T47D (cell line): ENCODE measurements at places on chromosomes 7 and 10.

DNA sequence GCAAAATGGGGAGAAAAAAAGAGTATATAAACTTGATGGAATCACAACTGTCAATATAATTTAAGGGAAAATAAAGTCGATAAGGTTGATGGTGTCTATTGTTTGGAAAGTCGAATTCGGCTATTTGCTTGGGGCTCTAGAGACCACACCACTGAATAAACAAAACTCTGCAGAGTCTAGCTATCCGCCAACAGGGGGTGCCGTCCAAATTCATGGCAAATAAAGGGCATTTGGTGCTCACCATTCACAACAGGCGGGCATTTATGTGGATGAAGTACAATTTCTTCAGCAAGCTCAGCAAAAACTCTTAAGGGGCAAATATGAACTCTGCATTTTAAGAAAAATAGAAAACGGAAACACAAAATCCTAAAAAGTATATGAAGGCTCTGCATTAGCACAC, 23.3 kb downstream of the CD36 start:
- no peak for DNase-seq

DNA sequence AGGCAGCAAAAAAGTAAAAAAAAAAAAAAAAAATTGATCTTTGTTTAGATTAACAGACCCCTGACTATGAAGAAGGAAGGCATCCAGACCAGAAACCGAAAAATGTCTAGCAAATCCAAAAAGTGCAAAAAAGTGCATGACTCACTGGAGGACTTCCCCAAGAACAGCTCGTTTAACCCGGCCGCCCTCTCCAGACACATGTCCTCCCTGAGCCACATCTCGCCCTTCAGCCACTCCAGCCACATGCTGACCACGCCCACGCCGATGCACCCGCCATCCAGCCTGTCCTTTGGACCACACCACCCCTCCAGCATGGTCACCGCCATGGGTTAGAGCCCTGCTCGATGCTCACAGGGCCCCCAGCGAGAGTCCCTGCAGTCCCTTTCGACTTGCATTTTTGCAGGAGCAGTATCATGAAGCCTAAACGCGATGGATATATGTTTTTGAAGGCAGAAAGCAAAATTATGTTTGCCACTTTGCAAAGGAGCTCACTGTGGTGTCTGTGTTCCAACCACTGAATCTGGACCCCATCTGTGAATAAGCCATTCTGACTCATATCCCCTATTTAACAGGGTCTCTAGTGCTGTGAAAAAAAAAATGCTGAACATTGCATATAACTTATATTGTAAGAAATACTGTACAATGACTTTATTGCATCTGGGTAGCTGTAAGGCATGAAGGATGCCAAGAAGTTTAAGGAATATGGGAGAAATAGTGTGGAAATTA, 19.4 kb downstream of the GATA3 start:
- DNase-seq, result peak; percentile 61

DNA sequence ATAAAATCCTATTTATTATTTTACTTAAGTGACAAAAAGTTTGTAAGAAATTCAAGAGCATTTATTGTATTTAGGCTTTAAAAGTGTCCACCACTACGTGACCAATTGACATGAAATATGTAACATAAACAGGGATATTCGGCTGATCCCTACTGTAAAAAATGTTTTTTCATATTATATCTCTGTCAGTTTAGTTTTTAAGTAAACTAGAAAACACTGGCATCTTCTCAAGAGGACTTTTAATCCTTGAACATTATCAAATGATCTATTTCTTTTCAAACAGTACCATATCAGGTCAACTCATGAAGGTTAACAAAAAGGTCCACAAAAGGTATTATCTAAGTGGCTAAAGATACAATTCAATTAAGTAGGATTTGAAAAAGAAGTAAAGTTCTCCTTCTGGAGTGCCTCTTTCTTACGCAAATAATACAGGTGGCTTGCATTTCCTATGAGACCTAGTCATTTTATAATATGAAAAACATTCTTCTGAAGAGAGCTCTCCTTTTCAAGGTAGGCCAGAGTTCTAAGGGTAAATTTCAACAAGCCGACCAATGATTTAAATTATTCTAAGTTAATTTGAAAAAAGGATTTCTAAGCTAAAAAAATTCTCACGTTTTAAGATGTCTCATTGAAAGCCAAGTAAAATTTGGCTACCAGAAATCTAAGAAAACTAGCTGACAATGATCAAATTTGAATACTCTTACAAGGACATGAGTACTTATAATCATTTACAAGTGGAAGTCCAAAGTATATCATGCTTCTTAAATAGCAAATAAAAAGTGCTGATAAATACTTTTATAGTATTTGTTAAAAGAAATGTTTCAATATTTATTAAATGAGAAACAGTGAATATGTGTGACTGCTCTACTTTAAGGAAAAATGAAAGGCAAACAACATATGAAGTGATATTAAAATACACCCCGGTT, 133.5 kb downstream of the NRBF2 start:
- DNase-seq, result no peak

- no peak for DNase-seq
Measured at GRCh38 chr10:121751191-121751760, 153.0 kb upstream of the FGFR2 start.

DNA sequence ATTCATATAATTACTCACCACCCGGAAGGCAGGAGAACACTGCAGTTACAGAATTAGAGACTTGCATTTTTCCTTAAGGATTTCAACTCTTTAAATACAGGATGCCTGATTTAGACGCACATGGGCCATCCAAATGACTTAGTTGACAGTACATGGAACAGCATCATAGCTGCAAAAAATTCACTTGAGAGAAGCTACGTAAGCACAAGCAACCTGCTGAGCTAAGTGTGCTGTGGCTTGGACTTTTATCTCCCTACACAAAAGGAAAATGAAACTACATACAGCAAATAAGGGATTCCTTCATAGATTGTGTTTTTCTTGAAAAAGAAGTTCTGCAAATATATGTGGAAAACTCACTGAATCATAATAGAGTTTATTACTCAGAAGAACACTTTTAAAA, 152.6 kb downstream of the POU6F2 start:
- no peak for DNase-seq

GRCh38 chr7:138313829-138314178, 146.3 kb upstream of the TRIM24 start:
- DNase-seq, result no peak

DNA sequence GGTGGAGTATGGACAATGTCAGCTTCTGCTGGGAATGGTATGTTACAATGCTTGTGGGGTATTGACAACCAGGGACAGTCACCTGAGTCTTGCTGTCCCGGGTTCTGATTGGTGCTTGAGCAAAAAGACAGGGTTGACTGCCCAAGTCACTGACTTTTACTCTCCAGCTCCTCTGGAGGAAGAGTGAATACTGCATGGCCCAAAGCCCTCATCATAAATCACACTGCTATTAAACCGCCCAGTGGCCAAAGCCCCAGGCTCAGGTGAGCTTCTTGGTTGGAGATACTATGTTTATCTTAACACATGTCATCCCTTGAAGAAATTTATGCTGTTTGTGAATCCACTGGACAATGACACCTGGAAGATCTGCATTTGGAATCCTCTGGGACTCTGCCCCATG, 90.0 kb upstream of the IGFBP3 start:
- no peak for DNase-seq

- no peak for DNase-seq
Measured at GRCh38 chr7:47313564-47313963, 268.3 kb downstream of the TNS3 start.

DNA sequence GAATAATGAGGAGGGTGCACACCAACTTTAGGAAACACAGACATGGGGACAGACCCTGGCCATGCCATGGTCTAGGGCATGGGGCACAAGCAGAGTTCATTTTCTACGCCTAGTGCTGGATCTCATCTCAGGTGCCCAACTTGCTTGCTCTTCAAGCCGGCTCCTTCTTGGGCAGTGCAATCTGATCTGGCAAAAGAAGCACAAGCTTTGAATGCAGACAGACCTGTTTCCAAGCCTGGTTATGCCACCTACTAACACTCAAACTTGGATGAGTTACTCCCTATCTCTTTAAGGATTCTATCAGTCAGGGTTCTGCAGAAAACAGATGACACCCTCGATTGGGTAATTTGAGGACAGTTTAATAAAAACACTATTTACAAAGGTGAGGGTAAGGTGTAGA, 34.9 kb upstream of the WAPL start:
- DNase-seq, result peak; percentile 62

GRCh38 chr10:89134963-89135362, 72.2 kb downstream of the CH25H start:
- DNase-seq, result no peak
